ENCODE measurements at places on chromosomes 11 and 22.

DNA sequence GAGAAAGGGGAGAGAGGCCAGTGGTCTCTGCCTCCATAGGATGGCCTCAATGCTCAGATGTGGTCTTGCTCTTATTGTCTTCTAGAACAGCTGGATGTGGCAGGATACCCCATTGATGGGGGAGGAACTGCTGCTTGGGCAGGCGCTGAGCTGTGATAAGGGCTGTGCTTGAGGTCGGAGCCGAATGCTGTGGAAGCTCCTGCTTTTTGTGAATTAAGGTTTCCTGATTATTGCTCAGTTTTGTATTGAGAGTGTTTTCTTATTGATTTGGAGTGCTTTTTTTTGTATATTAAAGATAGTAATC lies 57.2 kb downstream of the CABIN1 start:
- DNase-seq = no peak

- no peak for DNase-seq
Measured at GRCh38 chr11:10275714-10276113, 18.3 kb downstream of the SBF2 start.

- no peak for DNase-seq
Measured at GRCh38 chr11:10592331-10592730, 23.9 kb upstream of the LYVE1 start.

GRCh38 chr22:31537019-31537535 lies 40.7 kb downstream of the SFI1 start:
- no peak for DNase-seq

DNA sequence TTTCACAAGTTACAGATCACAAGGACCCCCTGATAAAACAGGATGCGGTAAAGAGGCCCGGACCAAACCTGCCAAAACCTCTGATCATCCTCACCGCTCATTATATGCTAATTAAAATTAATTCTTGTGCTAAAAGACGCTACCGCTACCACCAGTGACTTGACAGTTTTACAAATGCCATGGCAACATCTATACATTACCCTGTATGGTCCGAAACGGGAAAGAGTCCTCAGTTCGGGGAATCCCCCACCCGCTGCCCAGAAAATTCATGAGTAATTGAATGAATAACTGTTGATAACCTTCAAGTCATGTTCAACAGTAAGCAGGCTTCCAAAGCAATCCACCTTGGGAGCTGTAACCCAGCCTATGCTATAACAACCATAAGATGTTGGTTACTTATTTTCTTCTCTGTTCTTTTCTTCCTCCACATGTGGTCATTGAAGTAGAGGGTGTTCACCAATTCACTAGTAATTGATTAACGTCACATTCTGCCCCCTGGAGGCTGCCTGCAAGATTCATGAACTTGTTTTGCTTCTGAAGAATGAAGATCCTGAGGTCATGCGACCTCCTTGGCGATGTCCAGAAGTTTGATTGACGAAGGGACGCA lies 20.6 kb downstream of the APOBEC3H start:
- peak; percentile 36 for DNase-seq

DNA sequence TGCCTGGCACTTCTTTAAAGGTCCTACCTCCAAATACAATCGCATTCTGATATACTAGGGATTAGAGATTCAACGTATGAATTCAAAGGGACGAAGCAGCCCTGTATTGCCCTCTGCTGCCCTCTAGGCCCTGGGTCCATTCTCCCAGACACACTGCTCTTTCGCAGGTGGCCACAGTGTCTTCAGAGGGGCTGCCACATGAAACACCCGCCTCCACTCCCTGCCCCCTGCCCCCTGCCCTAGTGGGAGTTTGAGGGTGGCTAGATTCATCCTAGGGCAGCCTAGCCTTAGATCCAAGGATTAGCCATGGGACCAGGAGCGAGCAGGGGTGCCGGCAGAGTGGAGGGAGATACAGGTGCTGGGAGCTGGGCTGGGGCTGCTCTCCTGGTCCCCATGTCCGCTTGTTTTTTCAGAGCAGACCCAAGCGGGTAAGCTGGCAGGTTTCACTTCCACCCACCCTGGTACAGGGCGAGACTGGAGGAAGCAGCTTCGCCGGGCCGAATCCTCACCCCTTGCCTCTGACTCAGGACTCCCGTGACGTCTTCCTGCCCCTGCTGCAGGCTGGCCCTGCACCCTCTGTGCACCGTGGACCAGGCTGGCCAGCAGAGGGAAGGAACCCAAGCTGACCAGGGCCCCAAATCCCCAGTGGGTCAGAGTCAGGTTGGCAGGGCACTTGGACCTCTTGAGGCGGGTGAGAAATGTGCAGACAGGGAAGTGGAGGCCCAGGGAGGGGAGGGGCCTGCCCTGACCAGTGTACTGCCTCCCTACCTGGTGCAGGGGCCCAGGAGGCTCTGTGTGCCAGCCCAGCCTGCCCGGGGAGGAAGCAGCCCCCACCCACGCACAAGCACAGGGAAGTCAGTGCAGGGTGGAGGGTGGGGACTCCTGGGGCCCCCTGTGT lies 28.4 kb upstream of the HMOX1 start:
- DNase-seq = peak; percentile 38

DNA sequence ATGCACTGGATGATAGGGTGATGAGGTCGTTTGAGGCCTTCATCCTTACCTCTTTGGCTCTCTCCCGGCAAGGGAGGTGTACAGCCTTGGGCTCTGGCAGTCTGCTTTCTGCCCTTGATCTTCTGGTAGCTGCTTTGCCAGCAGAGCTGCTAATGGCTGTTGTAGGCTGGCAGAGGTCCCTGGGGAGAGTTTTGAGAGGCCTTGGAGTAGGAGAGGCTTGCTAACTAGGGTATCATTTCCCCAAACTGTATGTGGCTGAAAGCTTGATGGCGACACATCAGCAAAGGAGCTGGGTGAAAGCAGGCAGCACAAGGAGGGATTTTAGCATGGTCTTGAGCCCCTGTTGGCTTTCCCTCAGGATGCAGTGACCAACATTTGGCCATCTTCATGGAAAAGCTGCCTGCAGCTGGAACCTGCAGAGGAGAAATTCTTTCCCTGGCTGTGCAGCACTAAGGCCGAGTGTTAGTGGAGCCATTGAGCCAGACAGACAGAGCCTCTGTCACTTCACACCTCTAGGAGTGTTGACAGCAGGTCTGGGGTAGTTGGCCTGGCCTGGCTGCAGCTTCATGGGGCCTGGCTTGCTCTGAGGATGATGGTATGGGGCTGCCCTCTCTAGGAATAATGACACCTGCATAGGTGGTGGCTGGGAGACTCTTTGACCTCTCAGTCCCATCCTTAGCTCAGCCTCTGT lies 3.5 kb upstream of the AMPD3 start:
- no peak for DNase-seq

- DNase-seq = no peak
Measured at GRCh38 chr11:116517584-116517983, 255.2 kb downstream of the BUD13 start.

GRCh38 chr22:46482056-46482675 lies 55.3 kb downstream of the CELSR1 start:
- no peak for DNase-seq

GRCh38 chr11:103396237-103396636 lies 287.0 kb downstream of the DYNC2H1 start:
- no peak for DNase-seq

Data from activated CD8-positive, alpha-beta memory T cell treated with anti-CD3 and anti-CD28 coated beads for 1 hour (primary cell).